ENCODE measurements at places on chromosomes 5 and 9.
A peak's percentile ranks its signal among the peaks of the same experiment; 100 is the strongest.

- no peak for DNase-seq
Measured at GRCh38 chr5:36919650-36920049, 43.1 kb downstream of the NIPBL start.

GRCh38 chr5:89173528-89173927 is 290.5 kb upstream of the MEF2C start:
- DNase-seq: no peak

GRCh38 chr5:180040287-180041214 is 31.0 kb downstream of the RNF130 start:
- DNase-seq: no peak

DNA sequence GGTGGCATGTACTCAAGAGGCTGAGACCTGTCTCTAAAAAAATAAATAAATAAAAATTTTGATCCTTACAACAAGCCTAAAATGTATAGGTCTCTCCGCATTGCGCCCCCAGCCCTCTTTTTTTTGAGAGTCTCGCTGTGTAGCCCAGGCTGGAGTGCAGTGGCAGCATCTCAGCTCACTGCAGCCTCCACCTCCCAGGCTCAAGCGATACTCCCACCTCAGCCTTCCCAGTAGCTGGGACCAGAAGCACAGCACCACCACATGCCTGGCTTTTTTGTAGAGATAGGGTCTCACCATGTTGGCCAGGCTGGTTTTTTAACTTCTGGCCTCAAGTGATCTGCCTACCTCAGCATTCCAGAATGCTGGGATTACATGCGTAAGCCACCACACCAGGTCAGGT is 2.2 kb upstream of the GARIN3 start:
- no peak for DNase-seq

DNA sequence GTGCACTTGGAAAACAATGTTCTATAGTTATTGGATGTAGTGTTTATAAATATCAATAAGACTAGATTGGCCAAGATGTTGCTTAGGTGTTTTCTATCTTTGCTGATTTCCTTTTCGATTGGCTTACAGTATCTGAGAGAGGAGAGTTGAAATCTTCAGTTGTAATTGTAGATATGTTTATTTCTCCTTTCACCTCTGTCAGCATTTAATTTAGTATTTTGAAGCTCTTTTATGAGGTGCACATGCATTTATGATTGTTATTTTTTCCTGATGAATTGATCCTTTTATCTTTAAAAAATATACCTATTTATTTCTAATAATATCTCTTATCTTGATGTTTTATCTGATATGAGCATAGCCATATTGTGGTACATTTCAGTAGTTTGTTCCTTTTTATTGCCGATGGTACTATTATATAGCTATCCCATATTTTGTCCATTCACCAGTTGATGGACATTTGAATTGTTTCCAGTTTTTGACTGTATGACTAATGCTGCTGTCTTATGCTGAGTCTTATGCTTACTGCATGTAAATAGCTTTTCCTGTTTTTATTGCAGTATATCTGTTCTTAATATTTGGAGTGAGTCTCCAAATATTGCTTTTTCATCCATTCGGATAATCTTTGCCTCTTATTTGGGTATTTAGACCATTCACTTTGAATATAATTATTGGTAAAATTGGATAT is 34.7 kb downstream of the ERCC6L2 start:
- DNase-seq: no peak

GRCh38 chr5:80318212-80318611 is 1.6 kb upstream of the SPZ1 start:
- DNase-seq: no peak

GRCh38 chr9:124673063-124673462 is 98.0 kb downstream of the NR6A1 start:
- DNase-seq: no peak

GRCh38 chr9:113638897-113639296 is 175.4 kb downstream of the RGS3 start:
- DNase-seq: no peak

GRCh38 chr9:134433101-134433500 is 106.8 kb downstream of the RXRA start:
- no peak for DNase-seq

DNA sequence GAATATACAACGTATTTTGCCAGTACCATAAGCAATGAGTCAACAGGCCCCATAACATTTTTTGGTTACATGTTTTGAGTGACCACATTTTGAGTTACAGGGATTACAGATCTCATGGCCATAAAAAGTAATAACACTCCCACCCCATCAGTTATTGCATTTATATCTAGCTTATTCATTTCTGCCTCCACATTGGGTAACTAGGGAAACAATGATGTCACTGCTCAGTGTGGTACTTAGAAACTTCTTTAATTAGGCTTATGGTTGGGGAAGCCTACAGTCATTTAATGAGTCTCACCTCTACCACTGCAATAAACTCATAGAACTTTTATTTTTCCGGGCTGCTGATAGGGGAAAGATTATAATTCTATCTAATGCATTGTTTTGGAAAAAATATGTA is 39.9 kb upstream of the SMIM15 start:
- DNase-seq: no peak

- DNase-seq: no peak
Measured at GRCh38 chr5:151483647-151484046, 36.2 kb downstream of the SLC36A1 start.

DNA sequence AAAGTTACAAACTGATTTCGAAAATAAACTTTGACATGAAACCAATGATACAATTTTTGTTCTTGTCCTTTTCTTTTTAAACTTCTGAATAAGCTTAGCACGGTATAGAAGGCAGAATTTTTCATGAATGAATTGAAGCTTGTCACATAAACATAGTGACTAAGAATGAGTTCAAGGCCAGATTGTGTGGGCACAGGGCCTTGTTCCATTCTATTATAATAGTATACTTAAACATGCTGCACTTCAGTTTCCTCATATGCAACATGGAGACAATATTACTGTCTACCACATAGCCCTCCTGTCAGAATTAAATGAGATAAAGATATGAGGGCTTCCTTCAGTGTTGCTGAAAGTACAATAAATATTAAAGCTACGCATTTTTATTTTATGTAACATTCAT is 204.2 kb upstream of the HAPLN1 start:
- DNase-seq: no peak

- no peak for DNase-seq
Measured at GRCh38 chr5:150058480-150059126, 27.8 kb downstream of the CSF1R start.

GRCh38 chr9:88477300-88477751 is 57.7 kb upstream of the NXNL2 start:
- no peak for DNase-seq

DNA sequence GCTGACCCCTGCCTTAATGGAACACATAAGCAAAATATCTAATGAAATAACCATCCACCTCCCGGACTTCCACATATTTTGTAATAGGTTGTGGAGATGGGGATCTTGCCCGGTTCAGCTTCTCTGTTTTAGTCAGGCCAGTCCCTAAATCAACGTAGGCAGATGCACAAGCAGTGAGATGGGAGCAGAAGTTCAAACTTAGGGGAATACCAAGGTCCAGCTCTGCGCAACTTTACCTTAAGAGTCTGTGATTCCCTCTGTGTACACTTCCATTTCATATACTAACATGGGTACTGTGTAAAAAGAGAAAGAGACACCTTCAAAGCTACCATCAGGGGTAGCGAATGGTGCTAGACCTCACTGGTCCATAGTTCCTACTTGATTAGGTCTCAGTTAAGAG is 110.9 kb downstream of the NTRK2 start:
- DNase-seq: no peak

DNA sequence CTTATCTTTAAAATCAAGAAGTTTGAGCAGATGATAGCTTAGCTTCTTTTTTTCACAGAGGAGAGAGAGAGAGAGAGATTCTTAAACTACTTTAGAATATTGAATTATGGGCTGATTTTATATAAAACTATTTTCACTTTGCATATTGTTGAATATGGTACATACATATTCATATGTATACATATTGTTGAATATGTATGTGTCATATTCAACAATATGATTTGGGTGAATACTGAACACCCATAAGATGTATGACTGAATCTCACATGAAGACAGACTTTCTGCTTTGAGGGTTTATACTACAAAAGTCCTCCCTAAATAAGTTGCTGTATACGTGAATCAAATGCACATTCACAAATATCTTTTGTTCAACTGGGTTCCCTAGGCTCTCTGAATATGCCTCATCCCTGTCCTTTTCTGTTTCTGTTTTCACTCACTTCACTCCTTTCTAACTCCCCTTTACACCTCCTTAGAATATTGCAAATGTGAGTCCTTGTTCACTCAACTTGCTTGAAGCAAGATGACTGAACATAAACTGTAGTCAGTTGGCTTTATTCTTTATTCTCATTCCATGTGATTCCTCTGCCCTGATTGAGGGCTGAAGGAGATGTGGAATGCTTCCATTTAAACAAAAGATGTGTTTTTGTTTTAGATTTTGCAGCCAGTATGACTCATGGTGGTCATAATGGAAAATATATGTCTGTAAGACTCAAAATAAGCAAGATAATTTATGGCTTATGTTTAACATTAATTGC is 225.4 kb upstream of the DAB2 start:
- no peak for DNase-seq

- no peak for DNase-seq
Measured at GRCh38 chr9:90147426-90147825, 495.2 kb downstream of the DIRAS2 start.

- DNase-seq: no peak
Measured at GRCh38 chr5:57509501-57510260, 27.1 kb upstream of the ACTBL2 start.

DNA sequence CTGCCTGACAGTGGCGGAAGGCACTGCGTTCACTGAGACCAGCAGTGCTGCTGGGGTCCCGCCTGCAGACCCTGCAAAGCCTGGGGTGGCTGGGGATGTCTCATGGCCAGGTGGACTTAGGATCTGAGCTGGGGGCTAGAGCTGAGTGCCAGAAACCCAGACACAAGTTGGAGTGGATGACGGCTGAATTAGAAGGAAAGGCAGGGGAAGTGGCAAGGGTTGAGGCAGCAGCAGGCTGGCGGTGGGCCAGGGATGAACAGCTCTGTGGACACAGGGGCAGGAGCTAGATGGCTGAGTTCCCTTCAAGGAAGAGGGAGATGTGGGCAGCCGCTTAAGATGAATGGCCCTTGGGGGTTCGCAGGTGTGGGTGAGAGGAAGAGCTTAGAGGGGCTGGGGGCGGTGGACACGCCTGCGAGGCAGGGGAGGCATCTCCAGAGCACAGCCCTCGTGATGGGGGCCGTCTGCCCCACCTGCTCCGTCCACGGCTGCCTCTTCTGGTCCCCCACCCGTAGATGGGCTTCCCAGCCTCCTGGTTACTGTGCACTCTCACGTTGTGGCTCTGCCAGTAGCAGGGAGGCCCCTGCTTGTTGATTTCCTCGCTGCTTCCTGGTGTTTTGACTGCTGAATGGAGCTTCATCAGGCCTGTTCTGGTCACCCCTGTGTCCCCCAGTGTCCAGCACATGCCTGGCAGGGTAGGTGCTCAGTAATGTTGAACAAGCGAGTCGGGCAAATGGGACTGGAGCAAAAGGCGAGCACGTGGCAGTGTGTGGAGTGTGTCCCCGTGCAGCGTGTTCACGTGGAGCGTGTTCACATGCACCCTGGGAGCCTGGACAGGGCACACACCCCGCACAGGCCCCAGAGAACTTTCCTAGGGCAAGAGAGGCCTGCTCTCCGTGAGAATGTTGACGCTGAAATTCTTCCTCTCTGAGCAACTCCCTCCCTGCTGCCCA is 168.2 kb downstream of the CACNA1B start:
- no peak for DNase-seq

DNA sequence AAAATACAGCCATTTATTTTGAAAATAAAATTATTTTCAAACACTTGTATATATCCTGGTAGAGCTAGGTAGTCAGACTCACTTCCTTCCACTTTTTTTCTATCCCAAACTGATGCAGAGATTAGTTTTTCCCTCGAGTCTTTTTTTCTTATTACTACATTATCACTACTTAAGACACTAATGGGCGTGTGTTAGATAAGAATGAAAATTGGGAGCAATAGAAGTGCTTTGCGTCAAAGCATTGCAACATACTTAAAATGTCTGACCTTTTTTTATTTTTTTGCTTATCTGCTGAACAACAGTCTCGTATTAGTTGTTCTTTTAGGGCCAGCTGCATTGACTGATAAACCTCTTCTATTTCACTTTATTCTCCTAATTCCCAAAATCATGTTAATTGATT is 1278.7 kb downstream of the CDH12 start:
- DNase-seq: no peak

- no peak for DNase-seq
Measured at GRCh38 chr9:92120138-92120537, 4.9 kb upstream of the SPTLC1 start.

- no peak for DNase-seq
Measured at GRCh38 chr9:128428644-128429512, 8.2 kb downstream of the CERCAM start.

GRCh38 chr5:138752951-138753793 is at the start of gene CTNNA1:
Gene CTNNA1, plus strand, starts transcription at chr5:138753425. Its CDS starts 28,500 bp downstream, at chr5:138781925.
- DNase-seq: peak; percentile 47

- no peak for DNase-seq
Measured at GRCh38 chr5:135486131-135487036, 34.2 kb upstream of the TIFAB start.

- no peak for DNase-seq
Measured at GRCh38 chr5:80231243-80231642, 24.6 kb downstream of the SERINC5 start.

DNA sequence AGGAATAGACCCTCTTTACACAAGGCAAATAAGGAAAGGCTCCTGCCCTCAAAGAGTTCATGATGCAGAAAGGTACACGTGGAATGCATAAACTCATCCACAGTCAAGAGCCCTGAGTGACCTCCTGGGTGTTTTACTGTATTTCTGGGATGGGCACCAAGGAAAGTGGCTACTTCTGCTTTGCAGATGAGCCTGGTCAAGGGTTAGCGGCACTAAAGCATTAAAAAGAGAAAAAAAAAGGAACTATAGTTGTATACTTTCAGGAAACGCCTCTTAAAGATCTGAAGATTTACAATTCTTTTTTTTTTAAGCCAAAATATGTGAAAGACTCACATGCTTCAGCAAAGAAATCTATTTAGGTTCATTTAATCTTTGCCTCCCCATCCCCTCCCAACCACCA is 366.2 kb upstream of the PDE4D start:
- DNase-seq: no peak

DNA sequence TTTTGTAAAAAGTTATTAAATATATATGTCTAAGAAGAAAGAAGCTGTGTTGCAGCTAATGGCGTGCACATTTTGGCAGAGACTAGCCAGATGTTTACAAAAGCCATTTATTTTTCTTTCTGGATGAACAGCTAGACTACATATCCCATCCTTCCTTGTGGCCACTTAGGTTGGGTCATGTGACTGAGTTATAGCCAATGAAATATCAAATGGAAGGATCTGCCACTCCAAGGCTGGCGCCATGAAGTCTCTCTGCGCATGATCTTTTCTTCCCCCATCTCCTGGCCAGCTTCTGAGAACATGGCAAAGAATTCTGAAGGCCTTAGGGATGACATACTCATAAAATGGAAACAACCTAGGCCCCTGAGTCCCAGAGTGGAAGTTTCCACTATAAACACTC is 244.2 kb upstream of the DAB2 start:
- DNase-seq: no peak

Measured in COR-L47 (cell line).